CD4-positive, alpha-beta memory T cell (primary cell): ENCODE measurements at places on chromosomes 7 and 10. TPM values are rescaled to one million over a fixed set of nuclear protein-coding genes. Genes with fewer than 3 reads are reported as not detected.
A peak's percentile ranks its signal among the peaks of the same experiment; 100 is the strongest.

The HTR5A gene
- not detected for total RNA-seq

DNA sequence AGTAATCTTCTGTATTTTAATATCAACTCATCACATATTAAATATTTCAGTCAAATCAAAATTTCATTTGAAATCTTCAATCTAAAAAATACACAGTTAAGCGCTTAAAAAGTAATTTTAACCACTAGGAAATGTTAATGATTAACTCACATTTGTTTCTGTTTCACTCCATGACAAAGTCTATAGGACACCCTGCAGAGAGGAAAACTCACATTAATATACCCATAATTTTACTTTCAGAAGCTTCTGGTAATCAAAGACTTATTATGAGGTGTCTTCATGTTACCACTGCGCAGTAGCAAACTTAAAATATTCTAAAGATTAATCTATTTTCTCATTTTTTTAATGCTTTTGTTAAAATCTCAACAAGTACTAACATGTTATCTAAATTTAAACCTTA lies 41.0 kb upstream of the ZNF518A start:
- DNase-seq, result no peak

- no peak for DNase-seq
Measured at GRCh38 chr10:70130878-70131559, 1.6 kb downstream of the AIFM2 start.

DNA sequence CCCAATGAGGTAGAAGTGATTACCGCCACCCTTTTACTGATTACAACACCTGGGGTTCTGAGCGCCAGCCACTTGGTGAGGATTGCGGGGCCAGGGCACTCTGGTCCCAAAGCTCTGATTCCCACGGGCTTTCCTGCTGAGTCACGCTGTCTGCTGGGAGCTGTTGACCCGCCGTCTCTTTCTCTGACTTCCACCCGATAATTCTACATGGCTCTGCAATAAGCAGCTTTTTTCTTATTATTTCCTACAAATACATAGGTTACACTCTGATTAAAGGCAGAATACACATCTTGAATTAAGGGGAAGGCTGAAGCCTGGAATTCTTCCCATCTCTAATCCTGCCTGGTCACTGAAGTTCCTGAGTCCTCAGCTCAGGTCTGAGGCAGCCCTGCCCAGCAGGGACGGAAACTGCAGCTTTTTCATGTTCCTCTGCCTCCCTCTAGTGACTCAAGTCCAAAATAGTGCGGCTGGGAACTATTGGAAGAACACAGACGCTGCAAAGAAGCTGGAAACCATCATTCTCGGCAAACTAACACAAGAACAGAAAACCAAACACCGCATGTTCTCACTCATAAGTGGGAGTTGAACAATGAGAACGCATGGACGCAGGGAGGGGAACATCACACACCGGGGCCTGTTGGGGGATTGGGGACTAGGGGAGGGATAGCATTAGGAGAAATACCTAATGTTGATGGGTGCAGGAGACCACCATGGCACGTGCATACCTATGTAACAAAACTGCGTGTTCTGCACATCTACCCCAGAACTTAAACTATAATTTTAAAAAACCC lies 178.3 kb downstream of the PRKCQ start:
- DNase-seq, result peak; percentile 65

GRCh38 chr10:36440539-36440938 lies 684.9 kb upstream of the ANKRD30A start:
- no peak for DNase-seq

The SP4 gene
- total RNA-seq, result 45.8 TPM

The CDHR1 gene
- 0.12 TPM for total RNA-seq

DNA sequence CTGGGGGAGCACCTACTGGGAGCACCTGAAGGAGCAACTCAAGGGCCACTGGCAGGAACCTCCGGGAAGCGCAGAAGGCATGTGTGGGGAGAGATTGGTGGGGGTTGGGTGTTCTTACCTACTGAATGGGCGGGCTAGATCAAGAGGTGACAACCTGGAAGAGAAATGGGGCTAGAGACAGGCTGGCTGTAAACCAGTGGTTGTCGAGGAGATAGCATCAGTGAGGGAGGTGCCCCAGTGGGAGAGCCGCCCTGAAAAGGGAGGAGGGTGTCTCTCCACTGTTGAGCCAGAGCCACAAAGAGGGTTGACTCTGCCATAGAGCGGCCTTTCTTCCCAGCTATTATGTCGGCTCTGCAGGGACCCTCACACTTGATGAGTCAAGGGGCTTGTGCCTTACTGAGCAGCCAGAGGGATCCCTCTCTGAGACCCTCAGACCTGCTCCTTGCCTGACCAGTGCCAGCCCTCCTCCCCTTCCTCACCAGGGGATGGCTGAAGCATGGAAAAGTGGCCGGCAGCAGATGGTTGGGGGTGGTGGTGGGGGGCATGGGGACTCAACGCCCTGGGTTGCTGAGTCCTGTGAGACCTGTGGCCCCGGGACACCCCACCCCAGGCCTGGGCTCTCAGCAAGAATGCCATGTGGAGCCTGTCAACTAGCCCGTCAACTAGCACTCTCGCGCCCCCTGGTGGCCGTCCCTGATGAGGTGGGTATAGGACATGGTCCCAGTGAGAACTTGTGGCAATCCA lies 36.4 kb upstream of the PURB start:
- DNase-seq, result peak; percentile 89

The XRCC2 gene
- 0.75 TPM for total RNA-seq

GRCh38 chr10:121838149-121838548 lies 89.7 kb downstream of the ATE1 start:
- no peak for DNase-seq

- no peak for DNase-seq
Measured at GRCh38 chr10:110174201-110174600, 33.2 kb upstream of the MXI1 start.

- DNase-seq, result no peak
Measured at GRCh38 chr7:107318523-107319160, 149.8 kb downstream of the HBP1 start.

The MSS51 gene
- total RNA-seq, result 6.2 TPM

The ANKRD2 gene
- total RNA-seq, result not detected

DNA sequence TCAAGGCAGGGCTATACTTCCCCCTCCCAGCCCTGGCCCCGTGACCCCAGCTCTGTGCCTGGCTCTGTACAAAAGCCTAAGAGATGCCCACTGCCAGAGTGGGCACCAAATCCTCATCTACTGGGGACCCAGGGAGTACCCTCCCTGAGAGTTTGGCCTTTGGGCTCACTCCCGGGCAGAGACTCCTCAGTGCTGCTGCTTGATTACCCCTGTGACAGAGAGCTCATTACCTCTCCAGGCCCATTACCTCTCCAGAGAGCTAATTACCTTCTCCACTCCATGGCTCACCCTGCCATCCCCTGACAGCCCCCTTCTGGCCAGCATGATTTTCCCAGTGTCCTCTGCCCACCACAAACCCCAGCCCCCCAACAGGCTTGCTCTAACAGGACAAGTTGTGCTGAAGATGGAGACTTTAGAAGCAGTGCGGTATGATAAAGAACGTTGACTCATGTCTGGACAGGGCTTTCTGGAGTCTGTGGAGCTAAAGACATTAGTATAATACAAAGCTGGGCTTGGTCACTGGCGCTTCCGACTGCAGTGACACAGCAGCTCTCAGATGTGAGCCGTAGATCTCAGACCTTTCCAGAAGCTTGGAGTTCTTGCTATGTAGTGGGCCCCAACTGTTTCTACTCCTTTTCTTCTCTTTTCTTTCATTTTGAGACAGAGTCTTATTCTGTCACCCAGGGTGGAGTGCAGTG lies 111.3 kb upstream of the KCTD7 start:
- no peak for DNase-seq

GRCh38 chr10:52322936-52323335 lies 8.9 kb downstream of the DKK1 start:
- DNase-seq, result no peak

- DNase-seq, result no peak
Measured at GRCh38 chr7:78993341-78993740, 460.1 kb downstream of the MAGI2 start.

DNA sequence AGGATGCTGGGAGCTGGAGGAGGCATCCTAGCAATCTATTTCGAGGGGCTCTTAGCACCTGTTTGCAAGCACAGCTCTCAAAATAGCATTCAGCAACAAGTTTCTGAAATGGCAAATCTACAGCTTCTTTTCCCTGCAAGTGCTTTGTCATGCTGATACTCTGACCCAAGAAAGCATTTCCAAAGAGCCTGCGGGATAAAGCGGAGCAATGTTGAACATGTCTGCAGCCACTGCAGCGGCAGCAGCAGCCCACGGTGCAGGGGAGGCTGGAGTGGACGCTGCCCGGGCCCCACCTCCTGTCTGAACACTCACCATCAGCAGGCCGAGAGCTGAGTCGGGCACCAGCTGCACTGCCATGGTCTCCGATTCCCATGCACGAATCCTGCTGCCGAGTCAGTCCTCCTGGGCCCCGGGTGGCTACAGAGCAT lies 964 bp downstream of the FRMD4A start:
- DNase-seq, result no peak

The CISD1 gene
- 13.7 TPM for total RNA-seq

The COL1A2 gene
- not detected for total RNA-seq

The DDIT4 gene
- 23.1 TPM for total RNA-seq

DNA sequence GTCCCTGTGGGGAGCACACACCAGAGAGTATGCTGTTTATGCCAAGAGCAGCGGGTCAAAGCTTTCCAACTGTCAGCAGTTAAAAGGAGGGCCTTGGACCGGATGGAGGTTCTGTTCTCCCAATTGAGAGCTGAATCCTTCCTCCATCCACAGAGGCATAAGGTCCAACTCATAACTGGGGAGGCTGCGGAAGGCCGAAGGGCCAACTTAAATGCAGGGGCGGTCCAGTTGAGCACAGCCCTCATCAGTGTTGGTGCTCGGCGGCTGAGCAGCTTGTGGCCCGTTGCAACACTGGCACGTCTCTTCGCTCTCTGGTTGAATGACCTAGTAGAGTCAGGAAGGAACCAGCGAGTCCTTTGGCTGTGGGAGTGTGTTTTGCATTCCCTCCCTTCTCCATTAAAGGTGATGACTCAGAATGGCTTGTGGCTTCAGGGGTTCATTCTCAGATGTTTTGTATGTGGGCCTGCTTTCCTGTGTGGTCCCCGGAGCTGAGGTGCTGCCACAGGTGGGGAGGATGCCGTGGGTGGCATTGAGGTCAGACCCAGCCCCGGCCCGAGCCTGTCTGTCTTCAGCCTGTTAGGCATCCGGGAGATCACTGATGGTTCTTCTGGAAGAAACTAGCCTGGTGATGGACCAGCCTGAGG lies 44.8 kb upstream of the DMBT1 start:
- peak; percentile 80 for DNase-seq

The MKX gene
- total RNA-seq, result not detected

DNA sequence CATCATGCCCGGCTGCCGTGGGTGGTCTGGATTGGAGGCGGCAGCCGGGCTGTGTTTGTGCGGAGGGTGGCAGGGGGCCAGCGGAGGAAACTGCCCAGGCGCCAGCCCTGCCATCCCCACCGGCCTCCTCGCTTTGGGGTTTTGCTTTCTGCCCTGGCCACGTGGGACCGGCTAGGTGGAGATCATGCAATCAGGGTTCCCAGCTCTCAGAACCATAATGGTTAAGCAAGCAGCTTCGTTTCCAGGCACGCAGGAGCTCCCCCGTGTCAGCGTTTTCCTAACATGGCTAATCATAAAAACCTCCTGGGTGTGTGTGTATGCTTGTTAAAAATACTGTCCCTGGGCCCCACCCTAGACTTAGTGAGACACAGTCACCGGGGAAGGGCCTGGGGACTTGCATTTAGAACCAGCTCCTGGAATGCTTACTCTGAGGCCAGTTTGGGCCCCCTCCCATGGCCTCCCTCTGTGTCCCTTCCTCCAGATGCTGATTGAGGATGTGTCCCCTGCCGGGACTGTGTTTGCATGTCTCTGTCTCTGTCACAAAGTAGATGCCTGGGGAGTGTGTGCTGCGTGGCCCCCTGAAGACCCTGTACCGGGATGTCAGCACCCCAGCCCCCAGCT lies 119.3 kb downstream of the CUX1 start:
- DNase-seq, result no peak

- no peak for DNase-seq
Measured at GRCh38 chr7:83941300-83941699, 253.3 kb downstream of the SEMA3A start.

DNA sequence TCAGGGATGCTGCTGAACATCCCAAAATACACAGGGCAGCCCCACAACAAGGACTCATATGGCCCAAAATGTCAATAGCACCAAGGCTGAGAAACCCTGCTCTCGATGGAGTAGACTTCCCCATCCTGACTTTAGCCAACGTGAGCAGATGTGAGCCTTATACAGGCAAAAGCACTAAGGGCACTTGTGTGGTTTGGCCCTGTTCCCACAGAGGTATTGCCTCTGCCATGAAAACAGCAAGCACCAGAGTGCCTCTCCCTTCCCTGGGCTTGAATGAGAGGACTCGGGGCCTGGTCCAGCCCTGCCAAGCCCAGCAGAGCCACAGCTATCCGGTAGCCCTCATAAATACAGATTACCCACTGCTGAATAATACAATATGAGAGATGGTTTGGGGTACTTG lies 47.5 kb downstream of the ACSM6 start:
- DNase-seq, result no peak

The TMEM270 gene
- not detected for total RNA-seq

DNA sequence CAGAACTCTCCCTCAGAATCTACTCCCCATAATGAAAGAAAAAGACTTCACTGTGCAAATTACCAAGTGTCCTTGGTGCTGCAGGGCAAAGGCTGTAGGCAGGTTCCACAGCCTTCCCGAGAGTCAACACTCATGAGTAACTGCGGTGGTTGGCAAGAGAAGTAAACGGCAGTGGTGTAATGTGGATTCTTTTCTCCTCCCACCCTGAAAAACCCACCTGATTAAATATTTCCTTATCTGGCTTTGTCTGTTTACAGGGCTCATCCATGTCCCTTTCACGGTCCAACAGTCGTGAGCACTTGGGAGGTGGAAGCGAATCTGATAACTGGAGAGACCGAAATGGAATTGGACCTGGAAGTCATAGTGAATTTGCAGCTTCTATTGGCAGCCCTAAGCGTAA lies 300.9 kb downstream of the BICC1 start:
- DNase-seq, result no peak

The JAKMIP3 gene
- total RNA-seq, result 0.29 TPM

The SLC4A2 gene
- 82.7 TPM for total RNA-seq

The NEBL gene
- total RNA-seq, result not detected

- DNase-seq, result no peak
Measured at GRCh38 chr10:110903280-110904278, 15.4 kb downstream of the BBIP1 start.

DNA sequence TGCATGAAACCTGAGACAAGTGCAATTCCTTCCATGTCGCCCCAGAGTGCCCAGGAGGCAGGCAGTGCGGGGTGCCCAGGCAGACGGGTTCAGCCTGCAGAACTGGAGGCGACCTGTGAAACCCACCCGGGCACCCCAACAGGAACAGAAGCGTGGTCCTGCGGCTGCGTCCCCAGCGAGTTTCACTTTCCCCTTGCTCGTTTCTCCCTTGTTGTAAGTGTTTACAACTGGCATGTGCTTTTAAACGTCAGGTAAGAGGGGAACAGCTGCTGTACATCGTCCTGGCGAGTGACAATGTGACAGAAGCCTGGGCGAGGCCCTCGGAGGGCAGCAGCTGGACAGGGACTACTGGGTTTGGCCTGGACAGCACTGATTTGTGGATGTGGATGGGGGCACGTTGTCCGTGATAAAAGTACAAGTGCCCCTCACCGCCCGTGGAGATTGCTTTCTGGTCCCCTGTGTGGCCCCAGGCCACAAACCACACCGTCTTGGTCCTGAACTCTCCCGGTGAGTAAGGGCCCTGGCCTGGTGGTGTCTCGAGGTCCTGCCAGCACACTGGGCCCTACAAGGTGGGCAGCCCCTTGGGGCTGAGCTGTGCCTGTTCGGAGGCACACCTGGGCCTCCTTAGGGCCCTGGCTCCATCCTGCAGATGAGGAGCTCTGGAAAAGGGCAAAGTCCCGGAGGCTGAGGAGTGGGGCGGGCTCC lies 4.0 kb downstream of the VENTX start:
- DNase-seq, result no peak

The MMP21 gene
- 0.79 TPM for total RNA-seq

The ZNF727 gene
- 0.20 TPM for total RNA-seq

The ADAM8 gene
- 87.2 TPM for total RNA-seq
